ENCODE measurements at places on chromosomes 5 and 9. TPM values are rescaled to one million over a fixed set of nuclear protein-coding genes. Genes with fewer than 3 reads are reported as not detected.

Gene ZFYVE16
- total RNA-seq = 30.5 TPM

Gene SLC34A3
- total RNA-seq = not detected

Gene LIFR
- total RNA-seq = 61.1 TPM

Gene BHMT
- not detected for total RNA-seq

Gene SPATA31C1
- not detected for total RNA-seq

Gene NR5A1
- not detected for total RNA-seq

Gene SPINK7
- total RNA-seq = not detected

DNA sequence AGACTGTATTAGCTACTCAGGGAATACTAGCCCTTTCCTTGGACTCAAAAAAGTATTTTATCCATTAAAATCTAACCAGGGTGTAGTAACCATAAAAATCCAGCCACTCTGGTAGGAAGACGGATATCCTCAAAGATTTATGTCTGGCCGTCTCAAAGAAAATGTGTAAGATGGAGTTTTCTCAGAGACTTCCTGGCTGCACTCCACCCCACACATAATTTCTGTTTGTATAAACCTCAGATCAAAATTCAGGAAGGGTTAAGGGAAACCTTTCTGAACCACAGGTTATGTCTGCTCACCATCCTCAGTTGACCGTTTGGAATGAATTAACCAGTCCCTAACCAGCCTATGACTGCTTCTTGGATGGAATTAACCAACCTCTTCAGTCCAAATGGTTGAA, 13.8 kb upstream of the SMIM23 start:
- no peak for DNase-seq

GRCh38 chr5:79236362-79236969, 535 bp downstream of the JMY start:
- DNase-seq = no peak

DNA sequence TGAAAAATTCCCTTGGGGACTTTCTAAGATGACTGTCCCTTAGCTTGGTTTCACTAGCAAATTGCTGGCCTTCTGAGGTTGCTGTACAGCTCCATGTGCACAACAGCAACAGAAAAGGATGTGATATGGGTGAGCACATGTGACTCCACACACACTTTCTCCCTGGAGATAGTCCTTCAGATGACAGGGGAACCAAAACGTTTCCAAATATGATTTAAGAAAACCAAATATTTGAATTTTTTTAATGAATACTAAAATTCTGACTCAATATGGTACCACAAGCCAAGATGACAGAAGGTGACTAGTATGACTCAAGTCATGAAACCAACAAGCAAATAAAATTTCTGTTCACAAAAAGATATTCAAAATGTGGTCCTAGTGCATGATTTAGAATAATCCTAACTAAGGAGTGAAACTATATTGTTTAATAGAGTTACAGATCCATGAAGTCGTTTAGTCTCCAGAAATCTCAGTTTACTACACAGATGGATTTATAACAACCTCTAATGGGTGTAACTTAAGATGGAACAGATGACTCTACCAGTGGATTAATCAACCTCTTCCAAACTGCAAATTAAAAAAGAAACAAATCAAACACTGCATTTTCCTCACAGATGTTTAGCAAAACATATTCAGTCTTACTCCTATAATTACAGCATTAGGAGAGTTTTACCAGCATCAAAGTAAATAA, 144.8 kb upstream of the PIK3R1 start:
- DNase-seq = no peak

- DNase-seq = no peak
These were observed 3.9 kb upstream of the DAB2 start for GRCh38 chr5:39428640-39429039.

- DNase-seq = no peak
These were observed 79.8 kb downstream of the NIPSNAP3B start for GRCh38 chr9:104843644-104844240.

- no peak for DNase-seq
These were observed 45.0 kb upstream of the PRRC2B start for GRCh38 chr9:131348631-131349521.

- no peak for DNase-seq
These were observed 113.4 kb downstream of the EHMT1 start for GRCh38 chr9:137731947-137732813.

DNA sequence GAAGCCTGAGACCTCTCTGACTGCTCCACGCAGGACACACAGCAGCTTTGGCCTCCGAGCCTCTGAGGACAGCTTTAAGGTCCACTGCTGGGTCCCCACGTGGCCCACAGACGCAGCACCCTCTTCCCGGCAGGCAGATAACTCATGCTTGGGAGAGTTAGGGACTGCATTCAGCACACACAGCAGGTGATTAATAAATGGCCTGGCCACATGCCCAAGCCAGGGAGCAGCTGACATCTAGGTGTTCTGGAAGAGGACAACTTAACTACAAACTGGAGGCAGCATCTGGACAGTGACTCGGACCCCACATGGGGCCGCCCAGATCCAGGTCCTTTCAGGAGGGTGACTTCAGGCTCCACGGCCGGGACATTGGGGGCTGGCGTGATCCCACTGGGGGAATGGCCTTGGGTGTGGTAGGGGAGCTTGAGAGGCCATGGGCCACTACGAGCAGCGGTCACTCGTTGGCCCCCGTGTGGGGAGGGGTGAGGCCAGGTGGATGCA, 11.3 kb downstream of the NINJ1 start:
- no peak for DNase-seq

DNA sequence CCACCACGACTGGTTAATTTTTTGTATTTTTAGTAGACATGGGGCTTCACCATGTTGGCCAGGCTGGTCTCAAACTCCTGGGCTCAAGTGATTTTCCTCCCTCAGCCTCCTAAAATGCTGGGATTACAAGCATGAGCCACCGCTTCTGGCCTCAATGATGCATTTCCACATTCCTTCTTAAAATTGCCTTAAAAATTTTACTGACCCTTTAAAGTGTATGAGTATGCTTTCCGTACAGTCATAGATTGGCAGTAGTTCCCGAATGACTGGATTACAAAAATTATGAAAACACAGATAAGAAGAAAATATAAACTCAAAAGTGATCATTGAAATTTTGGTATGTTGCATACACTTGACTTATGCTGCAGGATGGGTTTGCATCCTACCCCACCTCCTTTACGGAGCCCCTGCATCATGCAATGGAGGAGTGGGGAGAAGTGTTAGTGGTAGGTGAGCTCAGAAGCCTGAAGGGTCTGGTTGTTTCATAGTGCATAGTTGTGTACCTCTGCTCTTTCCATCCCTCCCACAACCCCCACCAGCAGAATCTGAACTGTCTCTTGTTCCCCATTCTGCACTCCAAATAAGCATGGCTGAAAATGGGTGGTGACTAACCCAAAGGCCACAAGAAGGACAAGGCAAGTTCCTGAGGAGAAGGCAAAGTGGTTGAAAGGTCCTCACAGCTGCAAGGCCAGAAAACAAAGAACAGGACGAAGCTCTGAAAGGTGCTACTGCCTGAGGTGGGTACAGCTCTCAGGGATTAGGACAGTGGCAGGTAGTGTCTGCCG, 26.8 kb downstream of the ANKRD55 start:
- no peak for DNase-seq

Data from left ventricle myocardium superior (tissue), 1 donor.